ENCODE measurements at places on chromosomes 2 and 18. TPM values are rescaled to one million over a fixed set of nuclear protein-coding genes. Genes with fewer than 3 reads are reported as not detected.
A peak's percentile ranks its signal among the peaks of the same experiment; 100 is the strongest.

- DNase-seq: no peak
Observed at GRCh38 chr2:152418688-152419087, 83.7 kb downstream of the FMNL2 start.

GRCh38 chr2:54240515-54241469 is 15.2 kb downstream of the TSPYL6 start:
- peak; percentile 56 for DNase-seq

- no peak for DNase-seq
Observed at GRCh38 chr2:47299555-47299954, 103.4 kb upstream of the MSH2 start.

- DNase-seq: no peak
Observed at GRCh38 chr2:170974304-170974993, 45.4 kb downstream of the GORASP2 start.

GRCh38 chr2:212531499-212531898 is 7.1 kb downstream of the ERBB4 start:
- DNase-seq: no peak

DNA sequence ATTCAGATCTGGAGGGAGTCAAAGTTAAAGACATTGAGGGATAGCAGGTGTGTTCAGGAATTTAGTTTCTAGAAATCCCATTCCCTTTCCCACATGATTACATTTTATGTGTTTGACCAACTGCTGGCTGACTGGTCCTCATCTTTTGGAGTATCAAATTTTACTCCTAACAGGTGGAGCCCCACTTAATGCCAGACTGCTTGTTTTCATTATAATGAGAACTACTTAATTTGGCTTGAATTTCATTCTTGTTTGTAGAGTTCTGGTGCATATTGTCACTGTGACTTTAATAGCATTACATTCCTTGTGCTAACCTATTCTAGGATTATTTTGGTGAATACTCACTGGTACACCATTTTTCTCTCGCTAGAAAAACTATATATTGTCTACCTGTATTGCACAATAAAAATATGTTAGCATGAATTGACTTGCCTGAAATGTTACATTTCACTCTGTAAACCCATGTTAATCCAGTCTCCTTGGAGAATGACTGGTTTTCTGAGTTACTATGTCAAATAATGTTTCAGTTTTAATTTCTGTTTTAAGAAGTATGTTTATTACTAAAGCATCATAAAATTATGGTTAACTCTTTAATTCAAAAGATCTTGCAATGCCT is 98.2 kb downstream of the TANC1 start:
- no peak for DNase-seq

GRCh38 chr2:42138163-42139015 is 30.8 kb upstream of the EML4 start:
- no peak for DNase-seq

GRCh38 chr2:120269816-120270215 is 17.2 kb downstream of the RALB start:
- DNase-seq: no peak

- DNase-seq: no peak
Observed at GRCh38 chr2:196992466-196992865, 66.0 kb upstream of the PGAP1 start.

GRCh38 chr2:100588071-100588786 is 25.4 kb downstream of the PDCL3 start:
- DNase-seq: peak; percentile 53

- no peak for DNase-seq
Observed at GRCh38 chr2:105362862-105363591, 25.7 kb downstream of the C2orf49 start.

DNA sequence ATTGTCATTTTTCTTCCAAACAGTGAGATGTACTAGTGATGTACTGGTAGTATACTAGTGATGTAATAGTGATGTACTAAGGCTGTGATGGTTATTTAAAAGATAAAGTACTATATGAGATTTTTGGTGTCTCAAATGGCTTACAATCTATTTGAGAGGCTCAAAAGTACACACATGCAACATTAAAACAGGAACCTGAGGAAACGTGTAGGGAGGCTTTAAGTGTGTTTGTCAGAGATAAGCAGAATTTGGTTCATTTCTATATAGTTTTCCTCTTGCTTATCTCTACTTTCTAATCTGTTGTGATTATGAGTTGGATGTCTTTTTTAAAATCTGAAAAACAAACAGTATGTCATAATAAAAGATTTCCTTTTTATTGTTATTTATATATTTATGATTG is 100.9 kb upstream of the SERTAD2 start:
- DNase-seq: no peak

DNA sequence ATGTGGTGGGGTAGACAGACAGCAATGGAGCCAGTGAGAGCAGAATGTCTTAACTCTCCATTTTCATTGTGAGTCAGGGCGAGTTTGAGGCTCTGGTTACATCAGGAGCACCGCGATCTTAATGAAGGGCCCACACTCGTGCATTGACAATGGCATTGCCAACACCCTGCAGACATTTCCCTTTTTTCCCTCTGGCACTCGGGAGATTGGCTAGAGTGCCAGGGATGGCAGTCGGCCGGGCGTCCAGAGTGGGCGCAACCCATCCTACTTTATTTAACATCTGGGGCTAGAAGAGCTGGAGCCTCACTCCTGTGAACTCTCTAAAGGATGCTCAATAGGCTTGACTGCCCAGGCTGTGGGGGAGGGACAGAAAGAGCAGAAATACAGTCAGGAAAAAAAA is 9.7 kb downstream of the PROKR1 start:
- no peak for DNase-seq

GRCh38 chr2:168320267-168320666 is 72.9 kb upstream of the STK39 start:
- DNase-seq: no peak

Gene FEV
- total RNA-seq: not detected

Gene C2orf72
- 0.95 TPM for total RNA-seq

Gene ARHGAP28
- 3.9 TPM for total RNA-seq

Gene HOXD8
- 2.4 TPM for total RNA-seq

Data from lower leg skin (tissue), 4 donors.